ENCODE measurements at places on chromosomes 2 and 18. TPM values are rescaled to one million over a fixed set of nuclear protein-coding genes. Genes with fewer than 3 reads are reported as not detected.

- H3K4me3 ChIP-seq = no peak overlapping the region
- H3K36me3 ChIP-seq = no peaks in the 10 kb centered on the region
- no peak overlapping the region for H3K27ac ChIP-seq
Measured at GRCh38 chr2:84697895-84698294, 181.6 kb downstream of the DNAH6 start.

LRRC30 gene
- not detected for total RNA-seq

DNA sequence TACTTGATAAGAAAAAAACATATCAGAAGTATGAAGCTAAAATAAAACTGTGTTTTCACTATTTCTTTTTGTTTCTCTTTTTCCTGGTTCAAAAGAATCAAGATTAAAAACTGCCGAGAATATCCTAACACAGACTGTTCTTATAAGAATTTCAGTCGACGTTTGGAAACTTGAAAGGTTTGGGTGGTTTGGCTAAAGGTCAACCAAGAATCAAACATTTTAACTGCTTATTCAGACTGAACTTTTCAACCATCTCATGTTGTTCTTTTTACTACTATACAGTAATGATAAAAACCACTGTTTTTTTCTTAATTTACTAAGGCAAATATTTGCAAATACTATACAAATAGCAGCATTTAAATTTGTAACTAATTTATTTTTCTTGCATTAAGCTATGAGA is 308.5 kb upstream of the TFPI start:
- H3K36me3 ChIP-seq = no peaks in the 10 kb centered on the region
- H3K4me3 ChIP-seq = no peak overlapping the region

DNA sequence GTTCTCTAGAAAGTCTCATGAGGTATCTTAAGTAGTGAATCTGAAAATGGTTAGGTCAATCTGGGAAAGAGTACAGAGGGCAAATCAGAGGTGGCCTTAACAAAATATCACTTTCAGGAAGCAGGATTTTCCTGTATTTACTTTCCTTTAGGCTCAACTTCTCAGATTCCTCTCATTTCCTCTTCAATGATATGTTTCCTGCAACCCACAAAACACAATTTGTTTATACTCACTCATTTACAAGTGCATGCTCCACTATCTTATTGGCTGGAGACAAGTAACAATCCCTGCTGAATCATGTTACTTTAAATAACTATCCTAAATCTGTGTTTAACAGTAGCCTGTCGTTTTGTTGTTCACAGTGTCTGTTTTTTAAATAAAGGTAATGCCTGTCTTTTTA is 228.1 kb downstream of the DSC3 start:
- H3K36me3 ChIP-seq = no peaks in the 10 kb centered on the region
- H3K27me3 ChIP-seq = no peaks in the 10 kb centered on the region
- no peak overlapping the region for H3K27ac ChIP-seq
- H3K4me3 ChIP-seq = no peak overlapping the region

TANC1 gene
- 0.13 TPM for total RNA-seq

GRCh38 chr2:112813280-112813966 is 23.2 kb downstream of the IL1B start:
- no peaks in the 10 kb centered on the region for H3K27me3 ChIP-seq
- H3K4me3 ChIP-seq = no peak overlapping the region
- no peaks in the 10 kb centered on the region for H3K36me3 ChIP-seq
- peaks cover 7% of the 10 kb centered on the region for H3K4me1 ChIP-seq
- H3K27ac ChIP-seq = no peak overlapping the region

- no peak overlapping the region for H3K27ac ChIP-seq
- no peaks in the 10 kb centered on the region for H3K36me3 ChIP-seq
- no peaks in the 10 kb centered on the region for H3K27me3 ChIP-seq
- no peaks in the 10 kb centered on the region for H3K4me1 ChIP-seq
- no peak overlapping the region for H3K4me3 ChIP-seq
Measured at GRCh38 chr18:55406451-55406991, 181.5 kb downstream of the TCF4 start.

GRCh38 chr2:18505703-18506341 is 54.6 kb downstream of the RDH14 start:
- no peaks in the 10 kb centered on the region for H3K36me3 ChIP-seq
- no peak overlapping the region for H3K4me3 ChIP-seq
- no peak for DNase-seq
- H3K27ac ChIP-seq = no peak overlapping the region
- H3K27me3 ChIP-seq = no peaks in the 10 kb centered on the region

NPHP1 gene
- total RNA-seq = 2.5 TPM

Data from CD8-positive, alpha-beta memory T cell (primary cell).